Activated CD4-positive, alpha-beta T cell treated with anti-CD3 and anti-CD28 coated beads, Interleukin-2, Interleukin-6, amounts not matched to agents 100 ng/mL and 50 ng/mL, durations not matched to agents 16 hours and 8 hours (primary cell): ENCODE measurements at places on chromosomes 12 and 14.

- no peak for DNase-seq
Observed at GRCh38 chr12:75742048-75742447, 230.6 kb upstream of the KRR1 start.

DNA sequence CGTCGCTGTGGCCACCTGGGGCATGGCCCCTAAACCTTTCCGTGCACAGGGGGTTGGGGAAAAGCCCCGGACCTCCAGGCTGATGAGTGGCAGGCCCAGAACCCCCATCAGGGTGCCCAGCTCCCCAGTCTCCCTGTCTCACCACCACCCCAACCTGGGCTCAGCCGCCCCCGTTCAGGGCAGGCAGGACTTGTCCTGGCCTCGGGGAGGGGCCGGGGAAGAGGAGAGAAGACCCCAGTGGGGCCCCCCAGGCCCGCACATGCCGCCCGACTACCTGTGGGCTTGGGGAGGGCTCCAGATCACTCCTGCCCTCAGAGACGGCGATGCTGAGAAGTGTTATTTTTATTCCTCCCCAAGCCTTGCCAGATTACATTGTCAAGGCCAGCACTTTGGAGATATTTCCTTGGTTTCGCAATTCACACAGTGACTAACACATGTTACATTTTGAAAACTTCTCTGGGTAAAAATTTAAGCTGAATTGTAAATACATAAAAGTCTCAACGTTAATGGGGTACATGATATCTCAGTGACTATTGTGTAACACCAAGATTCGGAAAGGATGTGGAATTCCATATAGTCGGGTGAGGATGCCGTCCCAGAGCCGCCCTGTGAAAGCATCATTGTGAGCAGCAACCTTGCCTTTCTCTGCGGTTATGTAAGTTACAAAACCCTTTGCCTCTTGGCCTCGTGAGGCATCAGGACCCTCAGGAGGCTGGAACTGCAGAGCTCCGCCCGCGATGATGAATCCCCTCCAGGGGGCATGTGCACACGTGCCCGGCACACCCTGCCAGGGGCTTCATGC, 85.6 kb upstream of the DIO3 start:
- no peak for DNase-seq

DNA sequence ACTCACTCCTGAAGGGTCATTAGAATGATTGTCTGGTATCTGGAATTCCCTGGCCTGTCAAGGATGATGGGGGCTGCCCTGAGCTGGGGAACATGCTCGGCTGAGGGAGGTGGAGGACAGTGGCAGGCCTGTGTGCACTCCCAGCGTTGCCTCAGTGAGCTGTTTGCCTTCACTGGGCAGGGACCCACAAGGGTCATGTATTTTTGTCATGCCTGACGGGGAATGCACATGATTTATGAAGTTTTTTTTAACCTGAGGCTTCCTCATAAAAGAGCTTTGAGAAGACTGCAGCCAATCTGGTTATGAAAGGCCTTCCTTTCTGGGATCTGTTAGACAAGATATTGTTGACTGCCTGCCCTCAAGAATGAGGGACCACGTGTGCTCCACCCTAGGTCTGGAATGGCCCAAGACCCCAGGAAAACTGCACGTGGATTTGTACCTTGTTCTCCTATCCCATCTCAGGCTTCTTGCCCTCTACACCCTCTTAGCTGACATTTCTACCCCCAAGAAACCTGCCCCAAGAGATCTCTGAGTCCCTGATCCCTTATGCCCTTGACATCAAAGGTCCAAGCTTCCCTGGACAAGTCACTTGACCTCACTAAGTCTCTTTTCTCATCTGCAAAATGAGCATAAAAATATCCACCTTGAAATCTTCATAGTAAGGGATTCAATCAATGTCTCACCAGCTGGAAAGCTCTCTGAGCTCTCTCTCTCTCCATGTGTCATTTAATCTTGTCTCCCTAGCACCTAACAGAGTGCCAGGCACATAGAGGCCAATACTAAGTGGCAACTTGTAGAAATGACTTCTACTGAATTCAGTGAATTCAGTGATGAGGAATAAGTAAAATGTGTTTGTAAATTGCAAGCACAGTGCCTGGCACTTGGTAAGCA, 24.5 kb upstream of the COL2A1 start:
- no peak for DNase-seq

DNA sequence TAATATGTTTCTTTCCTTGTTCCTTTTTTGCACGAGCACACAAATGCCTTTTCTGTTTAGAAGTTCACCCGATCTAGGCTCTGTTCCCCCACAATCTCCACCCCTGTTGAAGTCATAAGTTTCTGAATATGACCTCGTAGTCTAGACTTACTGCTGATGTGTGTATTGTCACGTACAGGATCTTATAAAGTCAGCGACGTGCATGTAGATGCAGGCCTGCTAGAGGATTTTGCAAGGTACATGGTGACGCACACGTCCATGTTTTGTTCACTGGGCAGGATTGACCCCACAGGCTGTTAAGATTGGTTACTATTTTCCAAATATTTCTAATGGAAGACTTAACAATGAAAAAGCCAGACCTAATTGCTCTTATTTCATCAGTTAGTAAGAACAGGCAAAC, 46.2 kb upstream of the CCDC91 start:
- DNase-seq: no peak

DNA sequence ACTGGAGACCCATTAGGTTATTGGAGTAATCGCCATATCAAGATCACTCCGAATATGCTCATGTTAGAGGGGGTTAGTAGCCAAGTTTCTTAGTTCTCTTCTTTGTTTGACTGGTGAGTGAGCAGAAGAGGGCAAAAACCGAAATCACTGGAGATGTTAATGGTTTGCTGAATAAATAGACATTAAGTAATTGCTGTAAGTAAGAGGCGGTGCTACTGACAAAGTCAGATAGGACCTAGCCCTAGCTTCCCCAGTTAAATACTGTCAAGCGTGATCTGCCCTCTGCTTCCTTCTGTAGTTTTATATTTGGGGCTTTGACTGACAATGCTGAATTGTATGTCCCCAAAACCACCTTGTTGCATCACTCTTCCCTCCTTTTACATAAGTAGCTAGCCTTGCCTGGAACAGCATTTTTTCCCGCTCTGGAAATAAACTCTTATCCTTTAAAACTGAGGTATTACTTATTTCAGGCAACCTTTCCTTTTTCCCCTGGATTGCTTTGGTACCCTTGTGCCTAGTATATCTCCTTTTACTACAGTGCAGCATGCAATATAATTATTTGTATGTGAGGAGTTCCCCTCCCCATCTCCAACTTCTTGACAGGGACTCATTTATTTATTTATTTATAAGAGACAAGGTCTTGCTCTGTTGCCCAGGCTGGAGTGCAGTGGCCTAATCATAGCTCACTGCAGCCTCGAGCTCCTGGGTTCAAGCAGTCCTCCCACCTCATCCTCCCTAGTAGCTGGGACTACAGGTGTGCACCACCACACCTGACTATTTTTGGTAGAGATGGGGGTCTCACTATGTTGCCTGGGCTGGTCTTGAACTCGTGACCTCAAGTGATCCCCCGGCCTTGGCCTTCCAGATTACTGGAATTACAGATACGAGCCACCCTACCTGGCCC, 1.4 kb downstream of the SNRPF start:
- DNase-seq: no peak

DNA sequence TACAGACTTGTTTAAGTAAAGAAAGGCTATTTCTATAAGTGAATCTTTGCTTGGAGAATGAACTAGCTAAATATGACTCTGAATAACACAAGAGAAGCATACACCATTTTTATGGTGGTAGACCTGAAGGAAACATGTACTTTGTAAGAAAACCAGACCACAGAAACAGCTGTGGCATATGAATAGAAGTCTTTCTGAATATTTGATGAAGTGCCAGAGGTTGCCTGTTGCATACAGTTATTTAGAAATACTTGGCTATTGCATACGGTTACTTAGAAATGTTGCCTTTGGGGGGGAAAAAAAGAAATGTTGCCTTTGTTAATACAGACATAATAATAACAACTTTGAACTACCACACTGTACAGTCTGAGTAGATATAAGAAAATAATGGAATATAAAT, 16.8 kb upstream of the LEMD3 start:
- no peak for DNase-seq
